ENCODE measurements at places on chromosomes 12 and 14. TPM values are rescaled to one million over a fixed set of nuclear protein-coding genes. Genes with fewer than 3 reads are reported as not detected.

DNA sequence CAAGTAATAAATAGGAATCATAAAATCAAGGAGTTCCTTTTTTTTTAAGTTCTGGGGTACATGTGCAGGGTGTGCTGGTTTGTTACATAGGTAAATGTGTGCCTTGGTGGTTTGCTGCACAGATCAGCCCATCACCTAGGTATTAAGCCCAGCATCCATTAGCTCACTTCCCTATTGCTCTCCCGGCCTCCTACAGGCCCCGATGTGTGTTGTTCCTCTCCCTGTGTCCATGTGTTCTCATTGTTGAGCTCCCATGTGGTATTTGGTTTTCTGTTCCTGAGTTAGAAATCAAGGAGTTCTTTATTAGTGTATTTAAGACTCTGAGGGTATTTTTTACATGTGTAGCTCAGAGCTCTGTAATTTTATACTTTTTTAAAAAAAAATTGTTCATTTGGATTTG lies 86.0 kb downstream of the SCFD1 start:
- no peak for DNase-seq

GRCh38 chr14:72544615-72545387 lies 349.1 kb downstream of the DPF3 start:
- no peak for DNase-seq

Gene FAM186B
- total RNA-seq: 0.13 TPM

- DNase-seq: no peak
Observed at GRCh38 chr14:20341646-20342045, 1.8 kb upstream of the PARP2 start.

GRCh38 chr12:70798016-70798783 lies 122.3 kb downstream of the PTPRR start:
- no peak for DNase-seq

DNA sequence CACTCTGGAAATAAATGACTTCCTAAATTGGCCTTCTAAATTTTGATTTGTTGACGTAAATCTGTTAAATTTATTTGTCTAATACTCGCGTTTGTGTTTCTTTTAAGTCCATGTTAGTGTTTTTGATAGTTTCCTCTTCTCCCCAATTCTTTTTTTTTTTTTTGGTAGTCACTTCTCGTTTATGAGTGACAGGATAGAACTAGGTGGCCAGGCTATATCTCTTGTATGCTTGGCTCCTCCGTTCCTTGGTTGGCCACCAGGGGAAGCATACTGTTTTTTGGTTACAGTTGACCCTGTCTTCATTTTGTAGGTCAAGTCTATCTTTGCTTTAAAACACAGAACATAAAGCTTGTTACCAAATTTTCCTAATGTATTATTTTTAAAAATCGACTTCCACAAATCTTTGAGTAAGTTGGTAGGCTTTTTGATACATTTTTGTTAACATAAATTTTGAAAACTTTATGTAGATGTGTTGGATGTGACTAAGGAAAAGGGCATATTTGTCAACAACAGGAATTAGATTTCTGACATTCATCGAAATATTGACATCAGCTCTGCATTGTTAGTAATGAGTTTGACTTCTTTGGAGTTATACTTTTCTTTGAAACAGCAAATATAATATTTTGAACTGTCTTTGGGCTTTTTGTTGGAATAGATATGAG lies 2.2 kb downstream of the RCOR1 start:
- no peak for DNase-seq

Gene LPAR5
- total RNA-seq: 0.04 TPM

DNA sequence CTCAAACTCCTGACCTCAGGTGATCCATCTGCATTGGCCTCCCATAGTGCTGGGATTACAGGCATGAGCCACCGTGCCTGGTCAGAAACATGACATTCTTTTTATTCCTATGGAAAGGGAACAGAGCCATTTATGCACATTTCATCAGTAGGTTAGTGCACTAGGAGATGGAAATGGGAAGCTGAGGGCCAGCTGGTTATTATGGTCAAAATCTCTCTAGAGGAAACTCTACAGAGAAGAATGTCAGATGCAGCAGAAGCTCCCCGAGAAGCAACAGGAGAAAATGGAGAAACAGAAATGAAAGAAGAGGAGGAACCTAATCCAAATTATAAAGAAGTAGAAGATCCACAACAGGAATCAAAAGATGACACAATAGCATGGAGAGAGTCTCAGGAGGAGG lies 2.7 kb downstream of the CFAP251 start:
- no peak for DNase-seq

Gene COQ6
- 15.7 TPM for total RNA-seq

- DNase-seq: no peak
Observed at GRCh38 chr14:104144911-104145825, 6.8 kb downstream of the KIF26A start.

GRCh38 chr12:98743362-98743953 lies 98.4 kb downstream of the APAF1 start:
- no peak for DNase-seq

Gene LMO3
- total RNA-seq: not detected

DNA sequence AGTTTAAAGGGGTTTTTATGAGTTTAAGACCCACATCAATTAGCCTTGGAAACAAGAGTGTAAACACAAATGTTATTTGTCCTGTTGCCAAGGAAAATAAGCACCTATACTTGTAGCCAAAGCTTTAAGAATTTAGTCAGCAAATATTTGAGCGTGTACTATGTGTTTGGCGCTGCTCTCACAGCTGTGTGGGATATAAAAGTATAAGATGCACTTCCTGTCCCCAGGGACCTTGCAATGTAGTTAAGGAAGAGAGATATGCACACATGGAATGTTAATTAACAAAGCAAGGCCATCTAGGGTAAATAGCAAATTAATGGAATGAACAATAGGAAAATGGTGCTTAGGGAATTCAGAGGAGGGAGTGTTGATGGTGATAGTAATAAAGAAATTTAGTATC lies 134.9 kb upstream of the SRRM4 start:
- DNase-seq: no peak

Gene OTOGL
- total RNA-seq: 0.63 TPM

DNA sequence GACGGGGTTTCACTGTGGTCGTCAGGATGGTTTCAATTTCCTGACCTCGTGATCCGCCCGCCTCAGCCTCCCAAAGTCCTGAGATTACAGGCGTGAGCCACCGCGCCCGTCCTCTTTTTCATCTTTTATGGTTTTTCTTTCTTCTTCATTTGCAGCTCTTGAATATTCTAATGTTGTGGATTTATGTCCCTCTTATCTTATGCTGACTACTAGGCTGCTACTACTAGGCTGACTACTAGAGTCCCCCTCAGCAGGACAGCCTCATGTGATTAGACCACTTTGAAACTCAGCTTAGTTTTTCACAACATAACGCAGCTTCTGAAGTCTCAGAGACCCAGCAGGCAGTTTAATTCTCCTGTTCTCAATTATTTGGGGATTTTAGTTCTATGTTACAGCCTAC lies 857 bp upstream of the CLEC4E start:
- no peak for DNase-seq

DNA sequence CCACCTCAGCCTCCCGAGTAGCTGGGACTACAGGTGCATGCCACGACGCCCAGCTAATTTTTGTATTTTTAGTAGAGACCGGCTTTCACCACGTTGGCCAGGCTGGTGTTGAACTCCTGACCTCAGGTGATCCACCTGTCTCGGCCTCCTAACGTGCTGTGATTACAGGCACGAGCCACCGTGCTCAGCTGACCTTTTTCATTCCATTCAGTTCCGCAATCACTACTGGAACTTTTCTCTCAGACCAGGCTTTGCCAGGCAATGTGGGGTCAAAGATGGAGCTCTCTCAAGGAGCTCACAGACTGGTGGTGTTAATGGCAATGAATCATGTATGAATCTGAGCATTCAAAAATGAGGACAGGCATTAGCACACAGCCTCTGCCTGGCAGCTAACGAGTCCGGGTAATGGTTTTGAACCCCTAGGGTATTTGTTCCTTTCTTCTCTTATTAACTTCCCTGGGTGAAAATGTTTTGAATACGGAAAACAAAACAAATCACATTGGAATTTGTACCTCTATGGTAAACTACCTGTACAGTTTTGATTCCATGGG lies 9.4 kb upstream of the TCHP start:
- no peak for DNase-seq

Gene VSIG10
- 26.2 TPM for total RNA-seq

Gene RASSF9
- total RNA-seq: 0.92 TPM

GRCh38 chr12:42617622-42618021 lies 28.1 kb upstream of the PRICKLE1 start:
- DNase-seq: no peak

GRCh38 chr14:104924421-104925213 lies at the start of gene PLD4:
TSS of gene PLD4 (plus strand) at chr14:104924879. CDS start at chr14:104927141, 2,262 bp downstream.
- no peak for DNase-seq

DNA sequence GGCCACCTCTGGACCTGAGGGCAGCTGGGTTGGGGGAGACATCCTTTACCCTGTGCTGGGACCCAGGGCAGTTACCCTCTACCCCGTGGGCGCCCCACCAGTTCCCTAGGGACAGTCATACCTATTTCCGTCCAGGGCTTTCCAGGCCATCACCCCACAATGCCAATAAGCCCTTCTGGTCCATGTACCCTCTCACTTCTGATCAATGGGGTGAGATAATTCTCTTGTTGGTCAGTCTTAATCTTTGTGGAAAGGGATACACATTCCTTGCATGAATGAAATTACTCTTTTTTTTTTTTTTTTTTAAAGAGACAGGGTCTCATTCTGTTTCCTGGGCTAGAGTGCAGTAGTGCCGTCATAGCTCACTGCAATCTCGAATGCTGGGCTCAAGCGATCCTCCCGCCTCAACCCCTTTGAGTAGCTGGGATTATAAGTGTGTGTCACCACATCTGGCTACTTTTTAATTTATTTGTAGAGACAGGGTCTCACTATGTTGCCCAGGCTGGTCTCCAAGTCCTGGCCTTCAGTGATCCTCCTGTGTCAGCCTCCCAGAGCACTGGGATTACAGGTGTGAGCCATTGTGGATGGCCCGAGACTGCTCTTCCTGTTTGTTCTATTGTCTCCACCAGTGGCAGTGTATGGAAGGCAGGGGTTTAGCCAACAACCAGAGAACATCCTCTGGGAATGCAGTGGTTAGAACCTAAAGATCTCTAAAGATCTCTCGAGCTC lies 46.3 kb upstream of the STON2 start:
- DNase-seq: no peak

DNA sequence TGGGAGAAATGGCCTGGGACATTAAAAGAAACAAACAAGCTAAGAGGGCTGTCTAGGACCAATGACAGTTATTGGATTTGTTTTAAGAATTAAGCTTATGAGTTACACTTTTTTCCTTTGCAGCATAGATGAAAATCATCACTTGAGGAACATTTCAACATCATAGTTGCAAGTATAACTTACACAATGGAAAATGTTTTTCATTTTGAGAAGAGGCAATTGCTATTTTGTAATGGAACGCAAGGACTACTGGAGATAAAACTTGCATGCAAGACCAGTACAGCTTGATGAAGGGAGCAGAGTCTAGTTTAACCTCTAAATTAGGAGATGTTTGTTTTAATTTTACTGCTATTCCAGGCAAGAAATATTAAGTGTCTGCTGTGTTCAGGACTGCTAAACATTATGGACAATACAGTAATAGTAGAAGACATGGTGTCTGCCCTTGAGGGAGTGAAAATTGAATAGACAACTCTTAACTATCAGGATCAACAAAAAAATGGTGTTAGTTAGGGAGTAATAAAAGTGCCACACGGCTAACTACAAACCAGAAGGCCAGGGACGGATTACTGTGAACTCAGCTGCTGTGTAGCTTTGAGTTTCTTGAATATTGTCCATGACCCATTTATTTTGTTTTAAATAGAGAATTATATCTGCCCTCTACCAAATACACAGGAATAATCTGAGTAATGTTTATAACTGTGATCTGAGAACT lies 374.5 kb downstream of the RAD51B start:
- no peak for DNase-seq

- no peak for DNase-seq
Observed at GRCh38 chr14:61429316-61429715, 107.9 kb downstream of the PRKCH start.

Gene CMA1
- total RNA-seq: not detected

Gene GLIPR1L1
- total RNA-seq: not detected

Gene DACT1
- 0.40 TPM for total RNA-seq

GRCh38 chr12:34210689-34211530 lies 188.6 kb downstream of the ALG10 start:
- no peak for DNase-seq

- DNase-seq: no peak
Observed at GRCh38 chr14:48325486-48325885, 650.1 kb upstream of the MDGA2 start.

- no peak for DNase-seq
Observed at GRCh38 chr12:124097701-124098100, 124.7 kb downstream of the ZNF664 start.

- no peak for DNase-seq
Observed at GRCh38 chr12:50222275-50222783, 55.2 kb upstream of the CERS5 start.
